ENCODE measurements at places on chromosomes 1 and 21. TPM values are rescaled to one million over a fixed set of nuclear protein-coding genes. Genes with fewer than 3 reads are reported as not detected.
A peak's percentile ranks its signal among the peaks of the same experiment; 100 is the strongest.

Gene BGLAP
- 6.8 TPM for total RNA-seq

DNA sequence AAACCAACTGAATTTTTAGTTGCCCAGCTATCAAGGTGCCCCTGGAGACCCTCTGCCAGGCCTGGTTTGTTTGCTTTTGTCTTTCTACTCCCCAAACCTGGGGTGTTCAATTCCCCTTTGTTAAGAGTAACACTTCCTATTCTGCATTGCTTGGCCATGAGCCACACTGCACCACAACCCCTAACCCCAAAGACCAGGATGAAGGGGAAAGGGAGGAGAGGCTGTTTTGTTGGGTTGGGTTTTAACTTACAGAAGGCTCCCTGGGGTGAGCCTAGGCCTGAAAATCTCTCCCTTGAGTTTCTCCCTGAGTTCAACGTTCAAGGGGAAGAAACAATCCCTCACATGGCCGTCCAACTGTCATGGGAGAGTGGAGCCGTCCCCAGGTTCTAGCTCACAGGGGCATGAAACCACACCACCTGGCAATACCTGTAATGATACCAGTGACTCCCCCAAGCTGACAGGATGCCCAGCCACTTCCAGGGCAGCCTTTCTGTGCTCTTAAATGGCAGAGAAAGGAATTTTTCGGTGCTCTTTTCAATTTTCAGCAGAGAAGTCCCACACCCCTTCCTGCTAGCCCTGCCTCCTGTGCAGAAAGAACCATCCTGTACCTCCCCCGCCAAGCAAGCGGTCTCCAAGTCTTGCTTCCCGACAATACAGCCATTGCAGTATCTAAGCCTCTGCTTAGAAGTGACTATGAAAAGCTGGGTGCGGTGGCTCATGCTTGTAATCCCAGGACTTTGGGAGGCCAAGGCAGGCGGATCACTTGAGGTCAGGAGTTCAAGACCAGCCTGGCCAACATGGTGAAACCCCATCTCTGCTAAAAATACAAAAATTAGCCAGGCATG lies 14.9 kb downstream of the SLC45A3 start:
- H3K4me1 ChIP-seq = peaks cover 8% of the 10 kb centered on the region
- H3K27ac ChIP-seq = no peak overlapping the region
- no peak overlapping the region for H3K4me3 ChIP-seq

GRCh38 chr1:196030455-196030854 lies 577.8 kb downstream of the KCNT2 start:
- H3K27ac ChIP-seq = no peak overlapping the region
- H3K4me3 ChIP-seq = no peak overlapping the region
- no peaks in the 10 kb centered on the region for H3K36me3 ChIP-seq
- no peaks in the 10 kb centered on the region for H3K4me1 ChIP-seq
- DNase-seq = no peak

GRCh38 chr1:209755256-209755655 lies 597 bp upstream of the TRAF3IP3 start:
- H3K36me3 ChIP-seq = peaks cover 38% of the 10 kb centered on the region
- peaks cover 83% of the 10 kb centered on the region for H3K4me1 ChIP-seq
- no peak for DNase-seq
- H3K27ac ChIP-seq = peak overlapping the region; percentile 83

DNA sequence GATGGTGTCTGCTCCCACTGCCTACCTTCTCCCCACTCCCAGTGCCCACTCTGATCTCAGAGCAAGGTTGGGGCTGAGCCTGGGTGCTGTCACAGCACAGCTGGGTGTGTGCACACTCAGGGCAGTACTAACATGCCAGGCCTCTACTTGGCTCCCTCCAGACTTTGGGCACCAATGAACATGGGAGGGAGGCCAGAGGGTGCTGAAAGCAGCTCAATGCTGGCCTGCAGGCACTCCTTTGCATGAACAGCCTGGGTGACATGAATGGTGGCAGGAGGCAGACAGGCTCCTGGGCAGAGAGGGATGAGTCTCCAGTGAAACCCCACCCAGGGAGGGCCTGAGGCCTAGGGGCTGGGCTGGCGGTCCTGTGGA lies 25.8 kb upstream of the DENND1B start:
- H3K4me1 ChIP-seq = no peaks in the 10 kb centered on the region
- H3K36me3 ChIP-seq = peaks cover 26% of the 10 kb centered on the region
- DNase-seq = no peak
- peaks cover 6% of the 10 kb centered on the region for H3K27me3 ChIP-seq

GRCh38 chr21:41571938-41572510 lies 64.1 kb upstream of the TMPRSS2 start:
- no peak for DNase-seq
- no peak overlapping the region for H3K27ac ChIP-seq
- H3K27me3 ChIP-seq = peaks cover 17% of the 10 kb centered on the region
- H3K4me3 ChIP-seq = no peak overlapping the region
- H3K4me1 ChIP-seq = no peaks in the 10 kb centered on the region

- H3K4me3 ChIP-seq = no peak overlapping the region
- no peaks in the 10 kb centered on the region for H3K36me3 ChIP-seq
- H3K27me3 ChIP-seq = peaks cover 78% of the 10 kb centered on the region
- H3K27ac ChIP-seq = peak overlapping the region; percentile 8
- peak; percentile 60 for DNase-seq
These were observed 60.6 kb upstream of the LRRC8B start for GRCh38 chr1:89464008-89464407.

DNA sequence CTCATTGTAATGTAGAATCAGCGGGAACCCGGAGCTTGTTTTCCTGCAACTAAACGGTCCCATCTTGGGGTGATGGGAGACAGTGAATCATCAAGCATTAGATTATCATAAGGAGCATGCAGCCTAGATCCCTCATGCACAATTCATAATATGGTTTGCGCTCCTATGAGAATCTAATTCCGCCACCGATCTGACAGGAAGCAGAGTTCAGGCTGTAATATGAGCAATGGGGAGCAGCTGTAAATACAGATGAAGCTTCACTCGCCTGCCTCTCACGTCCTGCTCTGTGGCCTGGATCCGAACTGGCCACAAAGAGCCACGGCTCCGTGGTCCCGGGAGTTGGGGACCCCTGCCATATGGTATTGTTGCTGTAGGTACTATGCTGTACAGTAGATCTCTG lies 1.6 kb downstream of the IFI44 start:
- no peaks in the 10 kb centered on the region for H3K27me3 ChIP-seq
- H3K36me3 ChIP-seq = peaks cover 19% of the 10 kb centered on the region
- DNase-seq = no peak
- H3K27ac ChIP-seq = peak overlapping the region; percentile 95
- H3K4me3 ChIP-seq = peak overlapping the region; percentile 83

All from activated T-cell treated with anti-CD3 and anti-CD28 coated beads, Interleukin-2, amount 50 U/mL, for 72 hours (primary cell).